ENCODE measurements at places on chromosomes 6 and 20. TPM values are rescaled to one million over a fixed set of nuclear protein-coding genes. Genes with fewer than 3 reads are reported as not detected.

Gene CPXM1
- not detected for polyA plus RNA-seq

Gene COL9A1
- not detected for polyA plus RNA-seq

Gene AAR2
- polyA plus RNA-seq: 20.8 TPM

Gene SLC35F1
- polyA plus RNA-seq: not detected

Gene OPN5
- polyA plus RNA-seq: not detected

Gene ADGRF5
- not detected for polyA plus RNA-seq

Gene NOX3
- not detected for polyA plus RNA-seq

Gene POU5F1
- polyA plus RNA-seq: 1.1 TPM

DNA sequence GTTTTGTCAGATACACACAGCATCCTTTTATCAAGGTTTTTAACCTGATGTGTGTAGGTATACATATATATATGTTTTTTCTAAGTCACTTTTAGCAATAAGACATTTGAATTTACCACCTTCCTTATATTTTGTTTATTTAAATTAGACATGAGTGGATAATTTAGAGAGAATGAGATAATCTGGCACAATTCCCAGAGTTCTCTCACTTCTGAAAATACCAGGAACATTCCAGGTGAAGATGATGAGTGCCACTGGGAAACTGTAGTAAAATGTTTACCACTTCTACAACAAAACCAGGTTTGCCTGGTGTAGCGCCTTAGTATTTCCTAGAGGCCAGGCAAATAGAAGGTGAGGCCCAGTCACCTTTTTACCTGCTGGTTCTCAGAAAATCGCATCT, 189.5 kb downstream of the TMEM242 start:
- no peak for DNase-seq

DNA sequence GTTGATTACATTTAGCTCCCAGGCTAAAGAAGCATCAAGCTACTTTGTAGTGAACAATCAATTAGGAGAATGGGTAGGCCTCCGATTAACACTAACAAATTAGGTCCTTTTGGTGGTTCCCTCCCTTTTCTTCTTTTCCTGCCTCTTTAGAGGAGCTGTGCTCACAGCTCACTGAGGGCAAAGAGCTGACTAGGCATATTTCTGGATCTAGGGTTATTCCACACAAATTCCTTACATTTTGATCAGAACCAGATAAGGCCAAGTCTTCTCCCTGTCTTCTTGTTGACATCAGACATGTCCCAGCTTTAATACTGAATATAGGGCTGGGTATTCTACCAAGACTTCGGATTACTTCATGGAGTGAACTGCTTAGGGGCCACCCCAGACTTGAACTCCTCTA, 119.1 kb downstream of the PKHD1 start:
- no peak for DNase-seq

GRCh38 chr6:111072801-111073360, 14.4 kb upstream of the SLC16A10 start:
- DNase-seq: no peak

- DNase-seq: peak; percentile 7
Measured at GRCh38 chr20:48827855-48828733, at the start of gene PREX1. TSS of gene PREX1 (minus strand) at chr20:48827999. CDS start at chr20:48827860, 139 bp downstream.

GRCh38 chr6:75551367-75551952, 50.2 kb upstream of the SENP6 start:
- DNase-seq: no peak

DNA sequence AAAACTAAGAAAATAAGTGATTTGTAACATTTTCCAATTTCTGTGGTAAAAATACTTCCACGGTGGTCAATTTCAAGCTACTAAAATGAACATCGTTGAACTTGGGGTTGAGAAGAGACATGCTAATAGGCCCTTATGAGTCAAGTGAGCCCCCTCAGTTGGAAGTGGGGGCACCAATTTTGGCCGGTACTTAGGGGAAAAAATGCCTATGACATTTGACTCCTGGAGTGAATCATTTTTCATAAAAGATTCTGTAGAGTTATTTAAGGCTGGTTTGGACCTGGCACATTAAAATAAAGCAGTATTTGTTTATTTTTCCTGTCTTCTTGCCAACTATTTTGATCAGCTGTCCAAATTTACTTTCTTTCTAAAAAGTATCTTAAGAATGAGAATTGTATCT, 32.4 kb upstream of the CAP2 start:
- no peak for DNase-seq

DNA sequence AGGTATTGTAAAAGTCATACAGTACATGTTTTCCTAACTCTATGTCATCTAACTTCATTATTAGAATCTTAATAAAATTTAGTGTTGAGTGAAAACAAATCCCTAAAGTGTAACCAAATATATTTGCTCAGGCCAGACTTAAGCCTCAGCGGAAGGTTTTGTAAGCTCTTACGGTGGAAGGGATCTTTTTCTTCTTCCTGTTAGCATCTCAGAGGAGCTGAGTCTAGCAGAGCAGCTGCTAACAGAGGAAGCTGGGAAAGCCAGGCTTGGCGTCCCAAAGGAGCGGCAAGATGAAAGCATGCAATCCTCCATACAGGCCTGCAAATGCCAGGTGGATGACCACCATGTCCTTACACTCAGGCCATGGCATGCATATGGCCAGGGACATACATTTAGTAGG, 72.4 kb downstream of the ADTRP start:
- DNase-seq: no peak

DNA sequence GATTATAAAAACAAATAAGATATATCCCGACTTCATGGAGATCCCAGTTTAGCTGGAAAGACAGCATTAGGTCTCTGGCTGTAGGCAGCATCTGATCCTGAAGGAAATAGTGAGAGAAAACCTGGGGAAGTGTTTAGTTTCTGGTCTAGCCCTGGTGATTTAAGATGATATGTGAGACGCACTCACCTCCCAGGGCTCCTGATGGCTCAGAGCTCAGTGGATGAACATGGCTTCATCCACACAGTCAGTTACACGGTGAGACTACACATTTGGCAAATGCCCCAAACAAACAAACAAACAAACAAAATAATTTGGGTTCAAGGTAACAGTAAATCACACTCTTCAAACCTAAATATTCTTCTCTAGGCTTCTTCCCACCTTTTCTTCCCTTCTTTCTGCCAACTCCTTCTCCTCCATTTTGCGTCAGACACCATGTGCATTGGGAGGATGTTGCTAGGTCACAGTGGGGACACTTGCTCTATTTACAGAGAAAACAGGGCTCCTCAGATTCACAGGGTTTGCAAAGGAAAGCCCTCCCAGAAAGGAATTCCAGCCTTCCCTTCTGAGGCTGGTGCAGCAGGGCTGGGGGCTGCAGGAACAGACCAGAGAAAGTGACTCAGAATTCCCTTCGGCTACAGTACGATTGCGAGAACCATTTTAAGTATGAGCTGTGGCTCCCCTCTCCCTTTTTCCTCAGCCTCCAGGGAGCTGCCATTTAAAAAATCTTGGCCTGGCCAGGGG, 59.6 kb upstream of the SALL4 start:
- no peak for DNase-seq

DNA sequence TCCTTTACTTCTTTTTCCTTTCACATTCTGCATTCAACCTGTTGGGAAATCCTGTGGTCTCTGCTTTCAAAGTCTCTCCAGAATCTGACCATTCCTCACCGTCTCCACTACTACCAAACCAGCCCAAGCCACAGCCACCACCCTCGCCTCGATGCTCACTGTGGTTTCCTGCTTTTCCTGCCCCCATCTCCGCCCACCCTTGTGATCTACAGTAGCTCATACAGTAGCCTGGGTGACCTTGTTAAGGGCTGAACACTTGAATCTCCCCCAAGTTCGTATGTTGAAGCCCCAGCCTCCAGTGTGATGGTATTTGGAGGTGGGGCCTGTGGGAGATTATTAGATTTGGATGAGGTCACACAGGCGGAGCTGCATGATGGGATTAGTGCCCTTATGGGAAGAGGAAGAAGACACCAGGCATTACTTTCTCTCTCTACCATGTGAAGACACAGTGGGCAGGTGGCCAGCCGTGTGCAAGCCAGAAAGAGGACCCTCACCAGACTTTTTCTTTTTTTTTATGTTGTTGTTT, 189.0 kb upstream of the UST start:
- DNase-seq: no peak

- no peak for DNase-seq
Measured at GRCh38 chr20:4047614-4048013, 32.3 kb upstream of the RNF24 start.
